ENCODE measurements at places on chromosomes 6 and 20. TPM values are rescaled to one million over a fixed set of nuclear protein-coding genes. Genes with fewer than 3 reads are reported as not detected.

Gene EFCAB8
- 0.04 TPM for polyA plus RNA-seq

Gene REM1
- 0.91 TPM for polyA plus RNA-seq

GRCh38 chr6:169959136-169960002 is 207.9 kb downstream of the ERMARD start:
- no peak for DNase-seq

- no peak for DNase-seq
These were observed 145.5 kb upstream of the STMND1 start for GRCh38 chr6:16956361-16956760.

GRCh38 chr20:2385026-2385425 is 4.3 kb downstream of the TGM6 start:
- DNase-seq = no peak

DNA sequence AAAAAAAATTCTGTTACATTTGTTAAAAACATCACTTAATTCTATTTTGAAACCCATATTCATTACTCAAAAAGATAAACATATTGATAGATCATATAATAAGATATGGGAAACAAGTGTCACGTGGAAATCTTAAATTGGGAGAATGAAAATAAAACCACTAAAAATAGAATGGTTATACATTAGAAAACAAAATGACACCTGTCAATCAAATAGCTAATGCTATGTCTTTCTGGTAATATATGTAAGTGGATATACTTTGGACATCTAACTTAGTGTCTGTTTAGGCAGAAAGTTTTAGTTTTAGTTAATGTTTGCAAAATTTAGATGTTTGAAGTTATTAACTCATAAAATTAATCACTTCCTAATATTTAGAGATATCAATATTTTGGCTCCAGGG is 95.1 kb upstream of the SIM1 start:
- DNase-seq = no peak

DNA sequence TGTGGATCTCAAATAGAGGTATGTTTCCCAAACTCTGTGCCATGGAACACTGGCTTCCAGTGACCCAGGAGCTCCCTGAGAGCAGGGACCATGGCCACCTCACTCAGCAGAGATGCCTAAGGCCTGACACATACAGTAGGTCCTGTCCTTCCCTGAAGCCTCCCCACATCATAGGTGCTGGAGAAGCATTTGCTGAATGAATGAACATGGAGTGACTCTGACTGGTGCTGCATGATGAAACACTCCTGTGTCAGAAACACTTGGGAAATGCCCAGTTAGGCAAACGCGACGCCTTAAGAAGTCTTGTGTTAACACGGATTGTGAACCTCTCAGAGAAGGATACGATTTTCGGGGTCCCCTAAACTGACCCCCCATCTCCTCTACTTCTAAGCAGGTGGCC is 14.3 kb downstream of the SLA2 start:
- no peak for DNase-seq

Gene SEMG1
- polyA plus RNA-seq = not detected

Gene GSTA2
- 0.43 TPM for polyA plus RNA-seq

- DNase-seq = no peak
These were observed 46.4 kb downstream of the SLC9A8 start for GRCh38 chr20:49859011-49859410.

- no peak for DNase-seq
These were observed 529 bp upstream of the ENPP4 start for GRCh38 chr6:46129291-46129628.

DNA sequence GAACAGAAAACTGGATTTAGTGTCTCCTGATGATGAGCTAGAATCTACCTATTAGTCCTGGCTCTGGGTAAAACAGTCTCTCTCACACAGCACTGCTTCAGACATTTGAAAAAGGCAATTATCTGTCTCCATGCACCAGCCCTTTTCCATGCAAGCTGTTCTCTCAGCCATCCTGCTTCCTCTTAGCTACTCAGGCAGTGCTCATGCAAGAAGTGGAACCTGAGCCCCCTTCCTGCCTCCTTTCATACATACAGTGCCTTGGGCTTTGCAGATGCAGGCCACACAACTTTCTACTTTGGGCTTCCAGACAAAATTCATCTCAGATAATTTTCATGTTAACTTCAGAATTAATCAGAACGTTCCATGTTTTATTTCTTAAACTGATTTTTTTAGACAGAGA is 151.3 kb downstream of the RALGAPA2 start:
- no peak for DNase-seq

- DNase-seq = no peak
These were observed 124.7 kb downstream of the PREX1 start for GRCh38 chr20:48703107-48703506.

DNA sequence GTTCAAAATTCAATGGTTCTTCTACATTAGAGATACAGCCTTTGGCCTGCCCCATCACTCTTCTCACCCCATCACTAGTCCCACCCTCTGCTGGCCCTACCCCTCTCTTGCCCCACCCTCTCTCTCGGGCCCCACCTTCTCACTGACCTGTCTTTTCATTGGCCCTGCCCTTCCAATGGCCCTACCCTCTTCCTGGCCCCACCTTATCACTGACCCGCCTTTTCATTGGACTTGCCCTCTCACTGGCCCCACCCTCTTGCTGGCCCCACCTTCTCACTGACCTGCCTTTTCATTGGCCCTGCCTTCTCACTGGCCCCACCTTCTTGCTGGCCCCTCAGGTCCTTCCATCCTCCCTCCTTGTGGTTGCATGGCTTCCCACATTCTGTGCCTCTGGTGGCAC is 107.2 kb upstream of the PLEKHG1 start:
- DNase-seq = no peak

- no peak for DNase-seq
These were observed 36.3 kb downstream of the PPP1R3G start for GRCh38 chr6:5121479-5121878.

Gene RAET1E
- polyA plus RNA-seq = 0.30 TPM

DNA sequence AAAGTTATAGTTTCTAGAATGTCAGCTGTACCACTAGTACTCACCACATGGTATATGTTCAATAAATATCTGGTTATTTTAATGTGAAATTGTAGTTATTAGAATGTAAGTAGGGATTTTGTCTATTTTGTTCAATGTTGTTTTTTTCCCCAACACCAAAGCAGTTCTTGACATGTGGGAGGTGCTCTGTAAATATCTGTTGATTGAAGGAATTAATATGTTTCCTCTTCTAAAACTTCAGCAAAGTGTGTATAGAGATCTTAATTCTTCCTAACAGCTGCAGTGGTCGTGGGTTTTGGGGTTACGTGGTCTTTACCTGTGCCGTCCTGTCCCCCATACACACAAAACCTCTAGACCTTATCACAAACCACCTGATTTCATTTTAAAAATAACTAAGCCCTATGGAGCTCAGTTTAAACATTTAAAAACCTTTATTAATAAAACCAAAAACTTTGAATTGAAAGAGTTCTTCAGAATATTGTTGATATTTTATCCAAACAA is 471.9 kb upstream of the SOX4 start:
- DNase-seq = no peak

DNA sequence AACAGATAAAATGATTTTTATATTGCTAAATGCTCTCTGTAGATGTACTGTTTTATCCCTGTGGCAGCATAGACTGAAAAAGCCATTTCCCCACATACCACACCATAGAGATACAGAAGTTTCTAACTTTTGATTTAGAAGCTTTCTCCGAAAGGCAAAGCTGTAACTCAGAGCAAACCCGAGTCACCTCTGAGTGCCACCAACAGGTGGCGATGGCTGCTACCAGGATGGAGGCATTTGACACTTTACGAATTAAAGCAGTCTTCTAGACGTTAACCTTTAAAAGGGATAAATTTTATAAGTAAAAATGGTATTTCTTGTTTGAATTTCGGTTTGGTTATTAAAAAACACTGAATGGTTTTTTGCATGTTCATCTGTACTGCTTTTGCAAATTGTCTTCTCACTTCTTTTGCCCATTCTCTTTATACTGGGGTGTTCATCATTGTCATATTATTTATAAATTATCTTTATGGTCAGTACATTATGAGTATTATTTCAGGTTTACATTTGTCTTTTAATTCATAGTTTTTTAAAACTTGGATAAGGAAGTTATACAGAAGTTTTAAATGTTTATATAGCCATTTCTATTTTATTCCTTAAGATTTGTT is 201.0 kb upstream of the CEP162 start:
- peak; percentile 21 for DNase-seq

- DNase-seq = no peak
These were observed 75.1 kb downstream of the SNX9 start for GRCh38 chr6:157898169-157898568.

Data from renal cortex interstitium (tissue), 15 donors.